Stomach (tissue), 19 donors: ENCODE measurements at places on chromosomes 13 and 19.

DNA sequence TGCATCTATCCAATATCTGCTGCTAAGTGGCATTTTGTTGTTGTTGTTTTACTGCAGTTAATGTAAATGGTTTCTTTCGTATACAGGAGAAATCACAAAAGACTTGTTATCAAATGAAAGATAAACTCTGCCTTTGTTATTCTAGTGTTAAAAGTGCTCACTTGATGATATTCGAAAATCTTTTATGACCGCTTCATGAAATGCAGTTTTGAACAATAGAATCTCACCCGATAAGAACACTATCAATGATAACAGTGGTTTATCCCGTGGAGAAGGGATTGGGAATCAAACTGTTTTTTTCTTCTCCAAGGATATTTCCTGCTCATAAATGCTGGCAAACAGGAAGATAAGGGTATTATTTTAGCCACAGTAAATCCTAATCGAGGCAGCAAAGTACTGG is 1366.3 kb downstream of the OLFM4 start:
- DNase-seq, result no peak

DNA sequence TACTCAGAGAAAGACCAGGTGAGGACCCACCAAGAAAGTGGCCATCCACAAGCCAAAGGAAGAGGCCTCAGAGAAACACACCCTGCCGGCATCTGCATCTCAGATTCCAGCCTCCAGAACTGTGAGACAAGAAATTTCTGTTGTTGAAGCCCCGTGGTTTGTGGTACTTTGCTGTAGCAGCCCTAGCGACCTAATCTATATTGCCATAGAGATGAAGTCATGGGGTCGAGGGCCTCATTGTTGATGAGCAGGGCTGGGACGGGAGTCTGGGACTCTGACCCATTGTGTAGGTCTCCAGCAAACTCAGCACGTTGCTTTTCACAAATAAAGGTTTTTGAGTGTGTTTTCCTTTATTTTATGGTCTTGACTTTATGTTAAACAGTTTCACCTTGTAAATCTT is 174.9 kb downstream of the TNFSF13B start:
- DNase-seq, result no peak

- DNase-seq, result no peak
Observed at GRCh38 chr13:40438022-40438680, 228.3 kb downstream of the FOXO1 start.

DNA sequence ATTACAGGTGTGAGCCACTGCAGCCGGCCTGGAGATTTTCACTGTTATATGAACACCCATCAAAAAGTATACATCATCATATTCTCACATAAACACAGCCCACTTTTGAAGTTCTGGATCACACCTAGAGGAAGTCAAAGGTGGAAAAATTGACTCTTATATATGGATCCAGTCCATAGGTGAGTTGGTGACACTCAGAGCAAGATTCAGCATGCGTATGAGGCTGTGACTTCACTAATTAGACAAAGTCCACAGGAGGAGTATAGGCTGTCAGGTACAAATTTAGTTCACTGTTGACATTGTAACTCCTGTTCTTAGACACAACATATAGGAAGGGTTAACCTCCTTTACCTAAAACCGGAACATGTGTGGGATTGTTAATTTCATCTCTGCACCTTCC is 31.4 kb upstream of the ZNF254 start:
- no peak for DNase-seq

GRCh38 chr13:20780317-20780716 is 6.6 kb upstream of the EEF1AKMT1 start:
- no peak for DNase-seq

DNA sequence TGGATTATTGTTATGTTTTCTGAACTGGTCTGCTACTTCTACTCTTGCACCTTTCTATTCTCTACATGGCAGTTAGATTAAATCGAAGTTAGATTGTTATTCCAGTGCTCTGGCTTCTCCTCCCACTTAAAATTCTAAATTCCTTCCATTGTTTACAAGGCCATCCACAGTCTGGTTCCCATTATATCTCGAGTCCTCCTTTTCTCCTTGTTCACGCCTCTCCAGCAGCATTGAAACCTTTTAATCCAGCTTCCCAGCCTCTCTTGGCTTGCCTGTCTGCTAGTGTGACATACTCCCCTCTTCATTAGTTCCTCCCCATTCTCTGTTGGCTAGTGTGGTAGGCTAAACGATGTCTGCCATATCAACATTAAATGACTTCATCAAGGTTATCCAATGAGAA is 54.5 kb downstream of the DNAJC15 start:
- no peak for DNase-seq

DNA sequence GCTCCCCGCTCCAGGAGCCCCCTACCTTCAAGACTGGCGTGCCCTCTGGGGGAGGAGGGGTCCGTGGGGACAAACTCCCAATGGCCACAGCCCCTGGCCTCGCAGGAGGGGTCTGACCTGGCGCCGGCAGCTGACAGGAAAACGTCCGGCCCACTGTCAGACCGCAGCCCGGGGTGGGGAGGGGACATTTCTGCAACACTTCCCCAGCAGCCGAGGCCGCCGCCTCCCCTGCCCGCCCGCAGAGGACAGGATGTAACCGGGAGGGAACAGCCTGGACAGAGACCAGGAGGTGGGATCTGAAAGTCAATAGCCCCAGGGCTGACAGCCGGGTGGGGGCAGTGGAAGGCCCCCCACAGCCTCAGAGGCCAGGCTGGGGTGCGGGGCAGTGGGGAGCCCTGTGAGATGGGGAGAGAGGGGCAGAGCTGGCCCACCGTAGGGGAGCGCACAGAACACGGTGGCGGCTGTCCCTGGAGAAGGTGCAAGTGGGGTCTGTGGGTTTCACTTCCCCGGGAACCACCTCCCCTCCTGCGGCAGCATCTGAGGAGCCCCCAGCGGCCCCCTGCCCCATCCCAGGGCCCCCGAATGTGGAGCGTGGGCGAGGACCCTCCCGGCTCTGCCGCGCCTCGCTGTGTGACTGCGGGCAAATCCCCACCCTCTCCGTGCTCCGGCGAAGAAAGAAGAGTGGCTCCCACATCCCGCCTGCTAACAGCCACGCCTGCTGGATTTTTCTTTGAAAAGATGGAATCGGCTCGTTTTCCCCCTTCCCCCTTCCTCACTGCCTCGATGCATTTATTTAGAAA is at the start of gene PEAK3:
Gene PEAK3 (minus strand): TSS at position 114 of the 800 bp plus-strand sequence. CDS start 1,244 bp downstream, outside the sequence.
- peak; percentile 80 for DNase-seq

GRCh38 chr13:87999788-88000187 is 328.6 kb downstream of the SLITRK5 start:
- DNase-seq, result peak; percentile 3

- DNase-seq, result peak; percentile 84
Observed at GRCh38 chr13:74134777-74135325, 647 bp upstream of the KLF12 start.

GRCh38 chr19:1257475-1258162 is 9.2 kb downstream of the MIDN start:
- DNase-seq, result no peak

DNA sequence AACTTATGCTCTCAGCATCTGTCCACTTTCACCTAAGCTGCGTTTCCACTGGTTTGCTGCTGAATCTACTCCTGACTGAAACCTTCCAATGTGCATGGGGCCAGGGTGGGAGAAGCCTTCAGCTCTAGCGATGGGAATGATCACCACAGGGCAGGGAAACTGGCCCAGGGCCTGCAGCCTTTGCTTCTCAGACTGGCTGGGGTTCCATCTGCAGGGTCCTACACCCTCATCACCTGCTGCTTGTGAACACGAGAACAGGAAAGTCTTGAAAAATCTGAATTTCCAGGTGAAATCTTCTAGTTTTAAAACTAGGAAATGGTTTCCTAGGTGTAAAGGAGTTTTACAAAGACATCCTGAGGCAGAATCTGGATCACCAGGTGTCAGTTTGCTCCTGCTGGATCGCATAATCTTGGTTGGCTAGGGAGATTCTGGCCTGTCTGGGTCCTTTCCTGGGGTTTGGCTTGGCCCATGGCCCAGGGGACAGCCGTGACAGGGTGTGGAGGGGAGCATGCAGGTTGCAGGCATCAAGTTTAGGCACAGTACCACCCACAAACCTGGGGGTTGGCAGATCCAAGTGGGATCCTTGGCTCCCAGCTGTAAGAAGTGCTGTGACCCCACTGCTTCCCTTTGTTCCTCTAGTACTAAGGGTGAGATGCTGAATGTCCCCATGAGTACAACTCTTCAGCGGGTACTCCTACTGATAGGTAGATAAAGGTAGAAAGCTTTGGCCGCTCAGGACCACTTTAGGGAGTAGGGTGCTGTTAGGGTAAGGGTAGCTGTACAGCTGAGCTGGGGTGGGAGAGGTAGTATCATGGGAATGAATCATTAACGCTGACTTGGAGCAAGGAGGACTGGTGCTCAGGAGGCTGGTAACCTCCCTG is 1.8 kb upstream of the UBE2M start:
- DNase-seq, result no peak

DNA sequence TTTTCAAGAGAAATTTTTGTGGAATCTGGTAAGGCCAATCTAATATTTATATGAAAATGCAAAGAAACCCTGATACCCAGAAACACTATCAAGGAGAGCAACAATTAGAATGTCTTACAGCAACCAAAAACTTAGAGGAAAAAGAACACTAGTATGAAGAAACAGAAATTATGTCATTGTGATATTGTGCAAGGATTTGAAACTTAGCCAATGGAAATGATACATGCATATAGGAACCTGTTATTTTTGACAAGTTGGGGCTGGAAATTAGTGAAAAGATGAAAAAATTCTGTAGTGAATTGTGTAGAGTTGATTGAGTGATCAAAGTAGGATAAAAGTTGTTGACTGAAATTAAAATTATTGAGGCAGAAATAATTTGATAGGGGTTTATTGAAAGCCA is 792.6 kb upstream of the SLITRK6 start:
- no peak for DNase-seq

- no peak for DNase-seq
Observed at GRCh38 chr19:35822579-35822978, 9.9 kb upstream of the PRODH2 start.

- DNase-seq, result no peak
Observed at GRCh38 chr13:20775961-20776360, 2.2 kb upstream of the EEF1AKMT1 start.

DNA sequence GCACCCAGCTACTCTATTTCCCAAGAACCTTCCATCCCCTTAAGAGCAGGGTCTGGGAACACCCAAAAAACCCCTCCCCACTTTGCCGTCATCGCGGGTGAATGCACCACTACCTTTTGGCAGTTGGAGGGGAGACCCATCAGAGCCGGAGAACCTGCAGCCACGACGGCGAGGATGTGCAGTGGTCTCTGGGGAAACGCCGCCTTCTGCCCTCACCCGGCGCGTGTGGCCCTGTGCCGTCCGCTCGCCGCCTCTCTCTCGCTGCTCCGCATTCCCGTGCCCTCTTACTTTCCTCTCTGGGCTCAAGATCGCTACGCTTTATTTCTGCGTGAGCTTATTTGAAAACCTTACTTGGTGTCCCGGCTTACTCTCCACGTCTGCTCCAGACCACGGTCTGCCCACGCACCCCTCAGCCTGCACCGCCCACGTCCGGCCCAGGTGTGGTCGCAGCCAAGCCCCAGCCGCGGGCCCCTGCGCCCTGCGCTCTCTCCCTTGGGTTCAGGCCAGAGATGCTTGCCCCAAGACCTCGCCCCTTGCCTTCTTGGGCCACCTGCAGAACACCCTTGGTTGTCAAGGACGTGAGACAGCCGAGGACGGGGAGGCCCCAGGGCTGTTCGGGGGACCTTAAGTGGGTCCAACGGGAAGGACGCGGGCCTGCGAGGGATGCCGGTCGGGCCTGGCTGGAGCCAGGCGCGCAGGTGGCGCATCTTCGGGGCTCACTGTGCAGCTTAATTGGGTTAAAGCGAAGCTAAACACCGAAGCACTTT is 2.0 kb upstream of the MAB21L1 start:
- peak; percentile 42 for DNase-seq

DNA sequence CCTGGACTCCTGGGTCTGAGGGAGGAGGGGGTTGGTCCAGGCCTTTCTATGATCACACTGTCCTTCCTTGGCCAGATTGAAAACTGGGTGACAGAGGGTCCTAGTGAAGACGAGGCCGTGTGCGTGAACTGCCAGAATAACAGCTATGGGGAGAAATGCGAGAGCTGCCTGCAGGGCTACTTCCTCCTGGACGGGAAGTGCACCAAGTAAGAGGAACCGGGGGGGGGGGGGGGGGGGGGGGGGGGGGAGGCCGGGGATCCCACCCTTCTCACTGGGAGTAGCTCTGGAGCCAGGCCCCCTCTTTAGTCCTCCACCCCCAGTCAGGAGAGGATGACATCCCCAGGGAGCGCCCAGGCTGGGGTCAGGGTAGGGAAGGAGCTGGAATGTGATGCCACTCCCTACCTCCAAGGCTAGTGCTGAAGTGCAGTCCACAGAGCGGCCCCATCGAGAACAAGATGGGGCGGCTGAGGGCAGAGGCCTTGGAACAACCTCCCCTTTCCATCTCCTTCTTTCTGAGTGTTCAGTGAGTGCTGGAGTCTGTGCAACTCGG is 19.4 kb downstream of the CNFN start:
- no peak for DNase-seq

DNA sequence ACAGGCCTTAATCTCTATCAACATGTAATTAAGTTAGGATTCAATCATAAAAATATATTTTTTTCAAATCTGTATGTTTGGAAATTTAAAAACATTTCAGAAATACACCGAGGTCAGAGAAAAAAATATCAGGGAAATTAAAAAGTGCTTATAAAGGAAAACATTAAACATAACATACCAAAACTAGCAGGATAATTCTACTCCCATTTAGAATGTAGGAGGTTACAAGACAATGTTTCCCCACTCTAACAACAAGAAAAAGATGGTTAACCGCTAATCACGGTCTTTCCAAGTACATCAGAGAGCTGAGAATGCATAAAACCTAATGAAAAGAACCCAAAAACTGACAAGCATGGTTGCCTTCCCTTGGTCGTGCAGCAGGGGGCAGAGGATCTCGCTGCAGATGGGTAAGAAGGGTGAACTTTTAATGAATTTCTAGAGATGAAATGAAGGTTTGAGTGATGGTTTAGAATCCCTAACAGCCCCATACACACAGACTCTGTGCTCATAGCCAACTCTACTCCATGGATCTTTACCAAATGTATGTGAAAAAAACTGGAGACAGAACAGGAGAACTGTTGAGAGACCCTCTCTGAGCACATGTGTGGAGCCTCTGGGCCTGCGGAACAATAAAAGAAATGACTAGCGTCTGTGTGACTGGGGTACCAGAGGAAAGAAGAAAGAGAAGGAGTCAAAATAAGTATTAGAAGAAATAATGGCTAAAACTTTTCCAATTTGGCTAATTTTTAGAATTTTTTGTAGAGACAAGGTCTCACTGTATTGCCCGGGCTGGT is 51.3 kb upstream of the LSM14A start:
- peak; percentile 31 for DNase-seq

GRCh38 chr13:37407156-37407555 is 191.4 kb downstream of the POSTN start:
- DNase-seq, result no peak

DNA sequence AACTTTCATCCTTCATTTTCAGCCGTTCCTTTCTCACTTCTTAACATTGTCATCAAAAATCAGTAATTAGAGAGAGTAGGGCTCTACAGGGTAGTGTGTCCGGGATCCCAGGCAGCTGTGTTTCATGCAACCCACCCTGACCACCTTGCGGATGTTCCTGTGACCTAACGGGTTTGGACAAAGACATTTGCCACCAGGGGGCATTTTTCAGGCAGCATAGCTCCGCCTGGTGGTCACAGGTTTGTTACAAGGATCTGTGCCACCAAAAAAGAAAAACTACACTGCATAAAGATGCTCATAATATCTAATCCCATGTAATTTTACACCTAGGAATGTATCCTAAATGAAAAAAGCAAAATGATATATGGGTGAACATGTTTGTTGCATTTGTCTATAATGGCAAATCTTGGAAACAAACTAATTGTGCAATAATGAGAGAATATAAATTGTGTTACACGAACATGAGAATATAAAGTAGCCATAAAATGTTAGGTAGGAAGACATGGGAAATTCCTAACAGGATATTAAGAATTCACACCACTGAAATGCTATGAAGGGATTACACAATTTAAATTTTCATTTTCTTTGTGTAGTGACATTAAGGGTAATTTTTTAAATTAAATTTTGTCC is 123.0 kb downstream of the SLC7A1 start:
- peak; percentile 70 for DNase-seq
